ENCODE measurements at places on chromosomes 2 and 18.

GRCh38 chr2:64646007-64646880 is 7.5 kb downstream of the SERTAD2 start:
- no peak for DNase-seq

DNA sequence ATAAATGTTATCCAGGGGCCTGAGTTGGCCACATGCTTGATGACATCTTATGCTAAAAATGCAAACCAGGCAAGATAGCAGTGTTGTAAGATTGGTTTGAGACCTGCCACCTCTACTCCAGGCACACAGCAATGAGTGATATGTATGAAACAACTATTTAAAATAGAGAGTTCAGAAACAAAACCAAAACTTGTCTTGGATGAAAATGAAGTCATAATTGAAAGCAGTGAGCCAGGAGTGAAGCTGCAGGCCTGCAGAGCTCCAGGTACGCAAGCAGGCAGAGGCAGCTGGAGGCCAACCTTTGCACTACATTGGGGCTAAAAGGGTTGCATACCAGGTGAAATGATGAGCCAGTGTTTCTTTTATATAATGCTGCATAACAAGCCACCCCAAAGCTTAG is 89.2 kb upstream of the SPATS2L start:
- no peak for DNase-seq

GRCh38 chr2:104923665-104924064 is 69.8 kb downstream of the POU3F3 start:
- no peak for DNase-seq

GRCh38 chr2:216339456-216340279 is 32.6 kb downstream of the MARCHF4 start:
- DNase-seq: no peak

- DNase-seq: no peak
Observed at GRCh38 chr18:61606068-61606660, 272.9 kb downstream of the CDH20 start.

- no peak for DNase-seq
Observed at GRCh38 chr2:86673986-86674670, 46.0 kb upstream of the RMND5A start.

- DNase-seq: no peak
Observed at GRCh38 chr18:63552581-63552980, 10.4 kb downstream of the SERPINB12 start.

- DNase-seq: no peak
Observed at GRCh38 chr2:207528980-207529329, 807 bp upstream of the CREB1 start.

DNA sequence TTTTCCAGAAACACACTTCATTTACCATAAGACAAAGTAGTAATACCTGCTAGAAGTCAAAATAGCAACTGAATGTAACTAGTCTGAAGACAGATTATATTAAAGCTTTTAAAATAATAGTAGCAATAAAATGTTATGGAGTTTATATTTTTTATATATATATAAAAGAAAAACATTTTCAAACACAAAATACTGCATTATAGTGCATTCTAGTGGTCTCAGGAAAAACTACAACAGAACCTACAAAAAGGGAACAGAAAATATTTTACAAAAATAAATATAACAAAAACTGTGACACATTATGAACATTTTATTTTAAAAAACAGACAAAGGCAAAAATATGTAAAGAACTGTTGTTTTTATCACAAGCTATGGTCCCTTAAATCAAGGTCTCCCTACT is 48.0 kb downstream of the STRN start:
- DNase-seq: no peak

DNA sequence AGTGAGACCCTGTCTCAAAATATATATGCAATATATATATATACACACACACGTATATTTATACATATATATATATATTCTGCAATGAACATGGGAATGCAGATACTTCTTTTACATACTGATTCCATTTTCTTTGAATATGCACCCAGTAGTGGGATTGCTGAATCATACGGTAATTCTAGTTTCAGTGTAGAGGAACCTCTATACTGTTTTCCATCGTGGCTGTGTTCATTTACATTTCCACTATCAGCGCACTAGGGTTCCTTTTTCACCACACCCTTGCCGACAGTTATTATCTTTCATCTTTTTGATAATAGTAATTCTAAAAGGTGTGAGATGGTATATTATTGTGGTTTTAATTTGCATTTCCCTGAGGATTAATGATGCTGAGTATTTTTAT is 52.3 kb upstream of the SLC39A10 start:
- no peak for DNase-seq

DNA sequence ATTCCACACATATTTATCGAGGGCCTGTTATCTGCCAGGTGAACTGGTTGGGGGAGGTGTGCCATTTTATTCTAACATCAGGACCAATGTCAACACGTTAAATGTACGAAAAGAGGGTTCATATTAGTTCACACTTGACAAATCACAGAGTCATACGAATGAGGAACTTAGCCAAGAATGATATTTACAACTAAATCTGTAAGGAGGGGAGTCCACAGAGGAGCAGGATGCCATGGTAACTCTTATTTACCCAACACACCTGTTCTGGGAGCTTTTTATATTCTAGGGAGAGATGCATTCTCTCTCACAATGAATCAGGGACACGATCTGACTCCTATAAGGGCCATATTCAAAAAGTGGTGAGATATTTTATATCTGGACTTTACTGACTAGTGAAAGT is 144.1 kb downstream of the CDC42EP3 start:
- DNase-seq: no peak

DNA sequence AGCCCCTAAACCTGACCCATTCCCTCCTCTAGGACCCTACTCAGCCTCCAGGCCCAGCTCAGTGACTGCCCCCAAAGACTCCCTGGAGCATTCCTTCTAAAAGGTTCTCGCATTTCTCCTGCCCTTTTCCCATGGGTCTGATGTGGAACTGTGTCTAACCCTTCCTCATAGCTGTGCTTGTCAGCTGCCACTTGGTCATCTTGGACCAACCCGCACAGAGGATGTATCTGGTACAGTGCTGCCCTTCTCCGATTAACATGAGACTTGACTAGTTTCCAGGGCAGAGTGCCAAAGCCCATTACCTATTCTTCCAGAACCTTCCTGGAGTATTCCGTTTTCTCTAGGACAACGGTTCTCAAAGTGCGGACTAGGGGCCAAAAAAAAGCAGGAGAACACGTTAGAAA is 518 bp upstream of the NFU1 start:
- DNase-seq: no peak

All from AG04449 (cell line).